ENCODE measurements at places on chromosomes 13 and 19.

- no peak for DNase-seq
Observed at GRCh38 chr19:17590866-17591265, 35.4 kb downstream of the COLGALT1 start.

DNA sequence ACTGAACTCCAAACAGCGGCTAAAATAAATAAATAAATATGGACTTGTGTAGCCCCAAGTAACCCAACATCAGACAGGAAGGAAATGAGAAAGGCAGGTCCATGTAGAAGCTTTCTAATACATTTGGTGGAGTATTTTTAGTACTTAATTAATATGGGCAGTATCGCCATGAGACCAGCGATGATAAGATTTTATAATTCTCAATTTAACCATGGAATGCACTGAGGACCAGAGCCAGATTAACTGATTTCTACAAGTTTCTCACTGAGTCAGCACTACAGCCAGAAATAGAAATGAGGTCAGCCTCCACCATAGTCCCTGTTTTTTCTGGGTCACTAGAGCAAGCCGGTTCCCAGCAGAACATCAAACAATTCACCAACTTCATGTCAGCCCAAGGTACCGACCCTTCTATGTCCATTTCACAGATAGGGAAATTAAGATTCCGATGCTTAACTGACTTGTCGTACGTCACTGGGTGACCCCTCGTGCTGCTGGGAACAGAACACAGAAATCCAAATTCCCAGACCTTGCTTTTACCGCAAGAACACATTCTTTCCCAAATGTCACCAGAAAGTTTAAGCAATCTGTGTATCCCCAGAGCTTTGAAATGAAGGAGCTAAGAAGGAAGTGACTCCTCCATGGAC lies 90.4 kb downstream of the COL4A1 start:
- no peak for DNase-seq

GRCh38 chr13:49326222-49326917 lies 78.6 kb downstream of the CDADC1 start:
- DNase-seq, result no peak

DNA sequence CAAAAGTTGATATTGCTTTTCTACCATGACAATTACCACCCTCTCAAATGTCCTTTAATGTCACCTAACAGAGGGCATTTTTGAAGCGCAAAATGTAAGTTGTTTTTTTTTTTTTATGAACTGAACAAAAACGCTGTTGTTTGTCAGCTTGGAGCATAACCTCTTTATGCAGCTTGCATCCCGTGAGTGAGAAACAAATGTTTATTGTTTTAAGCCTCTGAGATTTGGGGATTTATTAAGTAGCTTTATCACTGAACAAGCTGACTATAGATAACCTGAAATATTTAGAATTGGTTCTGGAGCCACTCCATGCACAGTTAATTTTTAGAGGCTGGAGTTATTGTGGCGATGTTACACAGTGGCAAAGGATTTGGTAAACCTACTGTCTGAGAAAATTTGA lies 80.1 kb upstream of the ATXN8OS start:
- no peak for DNase-seq

GRCh38 chr13:44395976-44396694 lies 22.5 kb downstream of the SERP2 start:
- no peak for DNase-seq

- no peak for DNase-seq
Observed at GRCh38 chr19:51333836-51334460, 8.0 kb downstream of the VSIG10L start.

GRCh38 chr19:13091400-13092157 lies 11.1 kb downstream of the LYL1 start:
- no peak for DNase-seq

All from hippocampal formation (tissue), 2 donors.